ENCODE measurements at places on chromosomes 12 and 14.

DNA sequence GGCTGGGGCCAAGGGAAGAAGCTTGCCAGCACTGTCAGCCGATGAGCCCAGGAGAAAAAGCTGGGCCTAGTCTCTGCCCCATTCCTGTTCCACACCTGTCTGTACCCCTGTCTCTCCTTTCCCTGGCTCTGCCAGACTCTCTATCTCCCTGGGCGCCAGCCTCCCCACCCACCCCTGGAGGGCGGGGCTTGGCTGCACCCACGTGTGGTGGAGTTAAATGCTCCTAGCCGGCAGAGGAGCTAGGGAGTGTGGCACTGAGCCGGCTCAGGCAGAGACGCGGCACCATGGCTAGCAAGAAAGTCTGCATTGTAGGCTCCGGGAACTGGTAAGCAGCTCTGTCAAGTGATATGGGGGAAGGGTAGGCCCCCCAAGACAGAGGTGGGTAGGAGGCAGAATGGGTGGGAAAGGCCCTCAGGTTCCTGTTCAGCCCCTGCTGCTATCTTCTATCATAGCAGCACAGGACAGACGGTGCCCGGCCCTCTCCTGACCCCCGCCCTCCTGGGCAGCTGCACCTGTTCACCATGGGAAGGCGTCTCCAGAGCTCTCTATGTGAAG is at the start of gene GPD1:
GPD1 (plus strand) TSS at position 242 of the 555 bp plus-strand sequence; CDS start at position 285, 43 bp downstream.
- DNase-seq, result no peak

DNA sequence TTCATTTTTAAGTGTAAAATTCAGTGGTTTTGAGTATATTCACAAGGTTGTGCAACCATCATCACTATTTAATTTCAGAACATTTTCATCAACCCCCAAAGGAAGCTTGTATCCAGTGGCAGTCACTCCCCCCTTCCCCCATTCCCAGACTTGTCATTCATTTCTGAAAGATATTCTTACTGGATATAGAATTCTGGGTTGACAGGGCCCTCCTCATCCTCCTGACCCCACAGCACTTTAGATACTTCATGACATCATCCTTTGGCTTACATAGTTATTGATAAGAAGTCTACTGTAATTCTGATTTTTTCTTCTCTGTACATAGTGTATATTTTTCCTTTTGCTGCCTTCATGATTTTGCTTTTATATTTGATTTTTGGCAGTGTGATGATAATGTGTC is 8.8 kb upstream of the ADGRD1 start:
- DNase-seq, result no peak

DNA sequence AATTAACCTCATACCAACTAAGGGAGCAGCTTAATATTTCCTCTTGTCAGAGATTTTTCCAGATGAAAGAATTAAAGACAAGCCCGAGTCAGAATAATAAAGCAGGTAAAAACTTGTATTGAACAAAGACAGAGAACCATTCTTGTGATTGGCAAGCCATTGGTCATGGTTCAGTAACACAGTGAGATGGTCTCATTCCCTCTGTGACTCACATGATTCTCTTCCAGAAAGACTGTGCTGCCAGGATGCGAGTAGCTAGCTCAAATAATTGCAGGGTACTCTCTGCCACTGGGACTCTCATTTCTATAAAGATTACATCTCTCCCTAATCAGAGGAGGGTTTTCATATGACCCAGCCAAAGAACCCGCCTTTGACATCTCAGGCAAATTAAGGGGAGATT is 179.4 kb downstream of the PHLDA1 start:
- DNase-seq, result no peak

GRCh38 chr12:72468505-72468904 is 196.3 kb downstream of the TRHDE start:
- DNase-seq, result no peak

DNA sequence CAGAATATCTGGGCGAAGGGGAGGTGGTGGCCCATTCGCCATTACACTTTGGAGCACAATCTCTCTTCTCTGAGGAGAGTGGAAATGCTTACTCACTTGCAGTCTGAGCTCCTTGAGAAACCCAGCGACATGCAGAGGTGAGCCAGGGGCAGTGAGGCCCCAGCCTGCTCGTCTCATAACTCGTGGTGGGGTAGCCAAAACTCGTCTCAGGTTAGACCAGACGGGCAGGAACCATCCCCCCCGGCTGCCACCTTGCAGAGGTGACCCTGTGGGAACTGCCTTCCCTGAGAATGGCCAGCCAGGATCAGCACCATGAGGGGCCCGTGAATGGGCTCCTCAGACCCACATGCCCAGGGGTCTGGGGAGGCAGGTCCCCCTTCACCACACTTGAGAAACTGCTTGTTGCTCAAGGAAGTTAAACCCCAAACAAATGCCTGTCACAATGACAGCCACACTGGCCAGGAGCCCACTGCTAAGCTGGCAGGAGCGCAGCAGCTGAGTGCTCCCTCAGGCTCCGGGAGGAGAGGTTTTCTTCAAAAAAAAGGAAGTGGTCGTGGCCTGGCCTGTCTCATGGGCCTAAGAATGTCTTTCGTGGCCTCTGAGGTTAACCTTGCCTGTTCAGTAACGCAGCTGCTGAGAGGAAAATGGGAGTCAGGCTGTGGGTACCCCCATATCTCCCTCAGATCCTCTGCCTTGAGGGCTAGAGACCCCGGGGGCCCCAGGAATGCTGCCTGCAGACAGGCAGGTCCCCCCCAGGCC is 9.2 kb upstream of the ALDH2 start:
- DNase-seq, result no peak
